A673 (cell line): ENCODE measurements at places on chromosomes 6 and 20.

DNA sequence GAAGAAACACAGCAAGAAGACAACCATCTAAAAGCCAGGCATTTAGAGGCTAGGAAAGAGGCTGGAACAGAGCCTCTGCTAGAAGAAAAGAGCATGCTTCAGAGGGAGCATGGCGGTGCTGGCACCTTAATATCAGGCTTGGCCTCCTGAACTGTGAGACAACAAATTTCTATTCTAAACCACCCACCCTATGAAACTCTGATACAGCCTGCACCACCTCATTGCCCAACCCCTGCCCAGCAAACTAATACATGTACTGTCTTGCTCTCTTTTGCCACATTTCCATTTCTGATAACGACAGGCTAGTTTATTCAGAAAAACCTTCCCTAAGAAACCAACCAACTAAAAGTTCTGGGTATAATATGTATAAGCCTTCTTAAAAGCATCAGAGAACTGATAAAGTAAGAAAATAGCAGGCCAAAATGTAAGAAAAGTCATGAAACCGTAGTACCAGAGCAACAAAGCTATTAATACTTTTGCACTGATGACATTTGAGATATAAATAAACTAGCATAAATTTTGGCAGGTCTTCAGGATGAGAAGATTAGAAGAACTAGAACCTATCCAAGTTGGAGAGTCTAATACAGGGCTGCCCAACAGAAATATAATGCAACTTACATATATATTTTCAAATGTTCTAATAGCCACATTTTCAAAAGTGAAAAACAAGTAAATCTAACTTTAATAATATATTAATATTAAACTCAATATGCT is 184.7 kb upstream of the HSF2 start:
- no peak for DNase-seq

DNA sequence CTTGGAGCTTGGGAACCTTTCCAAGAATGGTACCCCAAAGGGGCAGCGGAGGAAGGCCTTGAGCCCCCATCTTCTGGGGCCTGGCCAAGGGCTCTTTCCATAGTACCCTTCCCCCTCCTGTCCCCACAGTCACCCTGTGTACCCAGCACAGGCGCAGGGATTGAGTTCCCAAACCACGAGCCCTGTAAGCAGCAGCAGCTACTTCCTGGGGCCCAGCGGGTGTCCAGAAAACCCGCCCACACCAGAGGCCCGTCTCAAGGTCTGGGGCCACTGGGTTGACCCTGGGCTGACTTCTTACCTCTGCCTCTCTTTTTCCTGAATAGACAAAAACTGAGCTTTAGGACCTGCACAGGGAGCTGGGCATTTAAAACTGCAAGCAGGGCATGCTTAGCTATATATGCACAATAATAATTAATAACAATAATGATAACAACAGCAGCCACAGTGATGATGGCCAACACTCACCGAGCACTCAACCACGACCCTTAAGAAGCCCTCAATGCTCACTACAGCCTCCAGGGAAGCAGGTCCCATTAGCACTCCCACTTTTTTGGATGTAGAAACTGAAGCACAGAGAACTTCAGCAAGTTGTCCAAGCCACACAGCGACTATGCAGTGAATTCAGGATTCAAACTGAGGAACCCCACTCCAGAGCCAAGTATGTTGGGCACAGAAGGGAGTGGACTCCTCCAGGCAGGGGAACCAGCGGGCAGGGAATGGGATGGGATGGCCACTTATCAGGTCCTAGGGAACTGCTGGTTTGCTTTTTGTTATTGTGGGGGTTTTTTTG is 14.5 kb downstream of the NOL4L start:
- DNase-seq = no peak

DNA sequence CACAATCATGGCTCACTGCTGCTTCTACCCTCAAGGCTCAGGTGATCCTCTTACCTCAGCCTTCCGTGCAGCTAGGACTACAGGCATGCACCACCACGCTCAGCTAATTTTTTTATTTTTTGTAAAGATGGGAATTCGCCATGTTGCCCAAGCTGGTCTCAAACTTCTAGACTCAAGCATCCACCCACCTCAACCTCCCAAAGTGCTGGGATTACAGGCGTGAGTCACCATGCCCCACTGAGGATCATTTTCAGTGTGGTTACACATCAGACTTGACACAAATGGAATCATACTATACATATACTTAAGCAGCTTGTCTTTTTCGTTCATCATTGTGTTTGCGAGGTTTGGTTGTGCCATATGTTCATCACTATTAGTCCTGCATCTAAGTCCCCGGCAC is 26.6 kb downstream of the ZC3H12D start:
- no peak for DNase-seq

GRCh38 chr6:111871725-111872400 is 1.4 kb downstream of the FYN start:
- DNase-seq = no peak

GRCh38 chr6:150142097-150142669 is 661 bp upstream of the PPP1R14C start:
- peak; percentile 73 for DNase-seq

- DNase-seq = peak; percentile 4
Measured at GRCh38 chr6:167244064-167244960, 46.8 kb upstream of the UNC93A start.

- no peak for DNase-seq
Measured at GRCh38 chr6:209432-210103, 82.7 kb upstream of the DUSP22 start.

DNA sequence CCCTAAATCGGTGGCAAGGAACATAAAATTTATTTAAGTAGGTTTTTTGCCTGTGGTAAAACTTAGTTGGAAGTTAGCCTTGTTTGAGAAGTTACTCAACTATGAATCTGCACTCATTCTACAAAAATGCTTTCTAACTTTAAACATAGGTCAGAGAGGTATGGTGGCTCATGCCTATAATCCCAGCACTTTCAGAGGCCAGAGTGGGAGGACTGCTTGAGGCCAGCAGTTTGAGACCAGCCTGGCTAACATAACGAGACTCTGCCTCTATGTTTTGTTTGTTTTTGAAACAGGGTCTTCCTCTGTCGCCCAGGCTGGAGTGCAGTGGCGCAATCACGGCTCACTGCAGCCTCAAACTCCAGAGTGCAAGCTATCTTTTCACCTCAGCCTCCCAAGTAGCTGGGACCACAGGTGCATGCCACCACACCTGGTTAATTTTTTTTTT is 16.2 kb downstream of the USP49 start:
- DNase-seq = no peak

DNA sequence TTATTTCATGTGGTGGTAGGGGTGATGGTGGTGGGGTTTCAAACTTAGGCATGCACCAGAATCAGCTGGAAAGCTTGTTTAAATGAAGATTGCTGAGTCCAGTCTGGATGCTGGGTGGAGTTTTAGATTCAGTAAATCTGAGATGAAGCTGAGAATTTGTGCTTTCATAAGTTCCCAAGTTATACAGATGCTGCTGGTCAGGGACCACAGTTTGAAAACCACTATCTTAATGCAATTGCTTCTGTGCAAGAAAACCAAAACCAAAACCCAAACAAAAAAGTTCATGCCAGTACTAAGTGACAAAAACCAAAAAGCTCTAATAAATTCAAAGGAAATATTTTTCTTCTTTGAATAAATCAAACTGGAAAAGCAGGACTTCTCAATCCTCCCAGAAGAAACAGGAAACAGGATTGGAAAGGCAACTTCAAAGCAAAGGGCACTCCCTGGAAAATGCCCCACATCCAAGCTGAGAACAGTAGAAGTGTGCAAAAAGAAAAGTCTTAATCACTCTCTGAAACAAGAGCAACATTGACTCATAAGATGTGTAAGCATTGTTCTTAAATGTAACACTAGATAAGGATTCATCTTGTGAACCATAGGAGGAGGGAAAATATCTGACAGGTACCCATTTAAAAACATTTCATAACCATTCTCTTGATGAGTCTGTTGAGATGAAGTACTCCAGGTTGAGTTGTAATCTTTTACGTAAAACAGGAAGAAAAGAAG is 481.5 kb upstream of the HSF2 start:
- DNase-seq = no peak

GRCh38 chr6:70616728-70617260 is 50.1 kb downstream of the SDHAF4 start:
- no peak for DNase-seq
